ENCODE measurements at places on chromosomes 12 and 14.
A peak's percentile ranks its signal among the peaks of the same experiment; 100 is the strongest.

GRCh38 chr12:62301080-62301798 lies 41.0 kb downstream of the USP15 start:
- no peak for DNase-seq

GRCh38 chr14:98593361-98593761 lies 678.6 kb downstream of the BCL11B start:
- no peak for DNase-seq

GRCh38 chr12:131592972-131593371 lies 117.9 kb upstream of the SFSWAP start:
- peak; percentile 65 for DNase-seq

- no peak for DNase-seq
These were observed 118.3 kb downstream of the GALC start for GRCh38 chr14:87874676-87875075.

DNA sequence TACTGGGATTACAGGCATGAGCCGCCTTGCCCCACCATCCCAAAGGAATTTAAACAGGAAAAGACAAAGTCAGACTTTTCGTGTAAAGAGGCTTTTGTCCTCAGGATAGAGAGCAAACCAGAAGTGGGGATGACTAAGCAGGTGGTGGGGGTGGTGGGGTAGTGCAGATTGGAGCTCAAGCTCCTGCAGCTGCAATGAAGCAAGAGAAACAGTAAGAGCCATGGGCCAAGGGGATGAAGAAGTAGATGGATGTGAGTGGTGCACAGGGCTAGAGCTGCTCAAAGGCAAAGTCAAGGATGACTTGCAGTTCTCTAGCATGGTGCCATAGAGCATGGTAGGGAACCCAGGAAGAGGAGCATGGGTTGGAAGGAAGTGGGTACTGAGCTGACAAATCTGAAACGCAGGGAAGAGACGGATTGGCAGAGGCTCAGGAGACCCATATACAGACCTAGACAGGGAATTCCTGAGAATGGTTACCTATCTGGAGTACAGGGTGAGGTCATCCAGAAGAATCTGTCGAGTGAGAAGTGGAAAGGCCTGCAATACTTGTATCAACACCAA lies 11.4 kb upstream of the RNF34 start:
- no peak for DNase-seq

GRCh38 chr12:23556661-23557060 lies 392.8 kb downstream of the SOX5 start:
- no peak for DNase-seq

- no peak for DNase-seq
These were observed 103.2 kb upstream of the VRK1 start for GRCh38 chr14:96693987-96694386.

DNA sequence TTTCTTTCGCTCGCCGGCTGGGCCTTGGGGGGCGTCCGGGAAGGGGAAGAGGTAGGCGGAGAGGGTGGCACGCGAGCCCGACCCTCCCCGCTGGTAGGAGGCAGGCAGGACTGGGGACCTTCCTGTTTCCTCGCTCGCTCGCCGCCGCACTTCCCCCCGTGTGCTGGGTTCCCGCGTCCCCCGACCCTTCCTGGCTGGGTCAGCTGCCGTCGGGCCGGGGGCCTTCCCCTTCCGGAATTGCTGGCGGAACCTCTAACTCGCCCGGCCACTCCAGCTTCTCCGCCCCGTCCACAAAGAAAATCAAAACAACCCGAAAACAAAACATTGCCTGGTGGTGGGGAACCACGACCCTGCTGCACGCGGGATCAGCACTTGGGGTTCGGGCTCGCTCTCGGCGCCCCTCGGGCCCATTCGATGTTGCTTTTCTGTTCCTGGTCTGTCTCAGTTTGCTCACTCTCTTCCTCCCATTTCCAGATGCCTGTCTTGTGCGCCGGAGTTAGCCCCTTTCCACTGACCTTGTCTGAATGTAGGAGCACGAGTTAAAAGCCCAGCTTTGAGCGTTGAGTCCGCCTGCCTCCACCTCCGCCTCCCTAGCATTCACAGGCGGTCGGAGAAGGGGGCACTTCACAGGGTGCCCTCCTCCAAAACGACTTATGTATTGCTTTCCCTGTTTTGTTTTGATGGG lies 581 bp downstream of the PAPOLA start:
- no peak for DNase-seq

GRCh38 chr12:95851606-95852005 lies 7.1 kb upstream of the SNRPF start:
- DNase-seq = no peak

DNA sequence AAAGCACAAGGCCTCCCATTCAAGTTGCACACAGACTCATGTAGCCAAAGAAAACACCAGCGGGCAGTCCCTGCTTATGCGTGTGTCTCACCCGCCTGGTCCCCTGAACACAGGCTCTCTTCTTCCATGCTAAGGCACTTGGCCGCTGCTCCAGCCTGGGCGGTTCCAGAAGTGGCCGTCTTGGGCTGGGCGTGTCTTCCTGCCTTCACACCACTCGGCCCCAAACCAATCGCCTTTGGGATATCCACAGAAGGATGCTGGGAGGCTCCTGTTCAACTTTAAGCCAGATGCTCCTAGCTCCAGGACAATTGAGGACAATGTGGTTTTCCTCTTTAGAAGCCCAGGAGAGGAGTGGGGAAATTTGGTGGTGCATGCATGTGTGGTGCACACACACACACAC lies 2.2 kb downstream of the SCARB1 start:
- no peak for DNase-seq

- DNase-seq = no peak
These were observed 12.9 kb downstream of the ABCD4 start for GRCh38 chr14:74289801-74290200.

DNA sequence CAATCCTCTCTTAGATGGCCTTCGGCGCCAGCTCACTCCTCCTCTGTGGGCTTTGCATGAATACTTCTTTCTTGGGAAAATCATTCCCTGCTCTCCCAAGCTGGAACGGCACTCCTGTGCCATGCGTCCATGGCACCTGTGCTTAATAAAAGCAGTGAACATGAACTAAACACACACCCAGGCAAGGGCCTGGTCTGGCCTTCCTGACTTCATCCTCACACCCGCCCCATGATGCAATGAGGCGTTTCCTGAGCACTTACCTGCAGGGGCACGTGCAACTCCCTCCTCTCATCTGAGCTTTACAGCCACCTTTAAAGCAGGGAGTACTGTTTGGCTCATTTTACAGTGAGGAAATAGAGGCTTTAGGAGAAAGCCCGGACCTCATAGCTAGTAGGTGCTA lies 219.8 kb downstream of the SLC41A2 start:
- DNase-seq = no peak

DNA sequence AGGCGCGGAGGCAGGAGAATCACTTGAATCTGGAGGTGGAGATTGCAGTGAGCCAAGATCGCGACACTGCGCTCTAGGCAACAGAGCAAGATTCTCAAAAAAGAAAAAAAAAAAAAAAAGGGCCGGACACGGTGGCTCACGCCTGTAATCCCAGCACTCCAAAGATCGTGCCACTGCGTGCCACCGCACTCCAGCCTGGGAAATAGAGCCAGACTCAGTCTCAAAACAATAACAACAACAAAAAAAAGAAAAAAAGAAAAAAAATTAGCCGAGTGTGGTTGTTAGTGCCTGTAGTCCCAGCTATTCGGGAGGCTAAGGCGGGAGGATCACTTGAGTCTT lies 470 bp upstream of the RPL6 start:
- no peak for DNase-seq

DNA sequence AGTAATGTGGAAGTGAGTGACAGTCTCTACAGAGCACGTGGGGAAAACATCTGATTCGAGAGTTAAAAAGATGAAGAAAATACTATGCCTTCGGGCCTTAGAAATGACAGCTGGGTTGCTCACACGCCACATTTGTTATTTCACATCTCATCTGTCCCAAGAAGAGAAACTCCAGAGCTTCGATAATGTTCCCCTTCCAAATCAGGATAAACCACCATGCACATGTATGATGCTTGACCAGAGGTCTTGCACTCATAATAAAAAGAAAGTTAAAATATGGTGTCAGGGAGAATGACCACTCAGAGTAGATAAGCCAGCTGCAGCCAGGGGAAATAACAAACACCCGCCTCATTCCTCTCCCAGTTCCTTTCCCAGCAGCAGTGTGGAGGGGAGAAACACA lies 34.6 kb downstream of the NIN start:
- DNase-seq = no peak

DNA sequence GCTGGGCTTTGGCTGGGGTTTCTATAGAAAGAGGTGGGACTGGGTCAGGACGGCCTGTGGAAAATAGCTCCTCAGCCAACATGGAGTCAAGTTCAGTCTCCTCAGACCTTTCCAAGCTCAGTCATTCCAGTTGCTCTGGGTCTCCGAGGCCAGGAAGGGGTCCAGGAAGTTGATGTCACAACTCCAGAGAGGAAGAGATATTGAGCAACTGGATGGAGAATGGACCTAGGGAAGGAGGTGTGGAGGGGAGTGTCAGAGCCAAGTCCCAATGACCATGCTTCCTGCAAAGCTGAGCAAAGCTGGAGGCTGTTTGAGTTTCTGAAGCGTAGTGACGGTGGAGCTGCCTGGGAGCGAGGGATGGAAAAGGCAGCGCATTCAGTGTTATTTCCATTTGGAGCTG lies 86.1 kb downstream of the SLC24A4 start:
- no peak for DNase-seq

DNA sequence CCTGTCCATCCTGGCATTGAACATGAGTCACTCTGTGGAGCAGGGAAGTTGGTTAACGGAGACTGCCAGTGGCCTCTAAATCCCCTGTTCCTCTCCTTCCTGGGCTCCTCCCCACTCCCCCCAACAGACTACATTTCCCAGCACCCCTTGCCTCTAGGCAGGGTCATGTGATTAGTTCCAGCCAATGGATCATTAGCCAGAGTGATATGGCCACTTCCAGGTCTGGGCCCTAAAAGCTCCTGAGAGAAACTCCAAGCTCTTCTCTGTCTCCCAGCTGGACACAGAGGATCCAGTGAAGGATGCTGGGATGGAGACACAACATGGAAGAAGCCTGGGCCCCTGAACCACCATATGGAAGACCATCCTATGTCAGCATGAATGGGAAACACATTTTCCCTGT lies 54.4 kb upstream of the RFLNA start:
- peak; percentile 15 for DNase-seq

DNA sequence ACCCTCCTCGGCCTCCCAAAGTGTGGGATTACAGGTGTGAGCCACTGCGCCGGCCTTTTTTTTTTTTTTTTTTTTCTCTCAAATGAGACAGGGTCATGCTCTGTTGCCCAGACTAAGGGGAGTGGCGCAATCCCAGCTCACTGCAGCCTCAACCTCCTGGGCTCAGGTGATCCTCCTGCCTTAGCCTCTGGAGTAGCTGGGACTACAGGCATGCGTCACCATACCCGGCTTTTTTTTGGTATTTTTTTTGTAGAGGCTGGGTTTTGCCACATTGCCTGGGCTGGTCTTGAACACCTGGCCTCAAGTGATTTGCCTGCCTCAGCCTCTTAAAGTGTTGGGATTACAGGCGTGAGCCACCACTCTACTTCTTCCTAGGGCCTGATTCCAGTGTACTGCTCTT lies 18.7 kb downstream of the FUT8 start:
- no peak for DNase-seq

DNA sequence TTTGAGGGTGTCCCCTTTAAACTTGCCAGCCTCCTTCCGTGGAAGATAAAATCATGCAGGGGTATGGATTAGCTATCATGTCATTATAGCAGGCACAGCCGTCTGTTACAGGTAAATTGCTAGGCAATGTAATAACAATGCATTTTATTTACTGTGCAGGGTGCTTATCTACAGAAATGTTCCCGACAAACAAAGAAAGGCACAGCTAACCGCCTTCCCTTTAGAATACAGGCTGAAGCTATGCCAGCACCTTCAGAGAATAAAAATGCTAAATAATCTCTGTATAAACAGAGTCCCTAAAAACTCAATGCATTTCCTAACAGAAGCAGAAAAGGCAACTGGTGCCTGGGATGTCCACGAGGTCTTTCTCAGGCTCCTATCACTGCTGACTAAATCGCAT lies 239.2 kb downstream of the SPTSSA start:
- DNase-seq = no peak

DNA sequence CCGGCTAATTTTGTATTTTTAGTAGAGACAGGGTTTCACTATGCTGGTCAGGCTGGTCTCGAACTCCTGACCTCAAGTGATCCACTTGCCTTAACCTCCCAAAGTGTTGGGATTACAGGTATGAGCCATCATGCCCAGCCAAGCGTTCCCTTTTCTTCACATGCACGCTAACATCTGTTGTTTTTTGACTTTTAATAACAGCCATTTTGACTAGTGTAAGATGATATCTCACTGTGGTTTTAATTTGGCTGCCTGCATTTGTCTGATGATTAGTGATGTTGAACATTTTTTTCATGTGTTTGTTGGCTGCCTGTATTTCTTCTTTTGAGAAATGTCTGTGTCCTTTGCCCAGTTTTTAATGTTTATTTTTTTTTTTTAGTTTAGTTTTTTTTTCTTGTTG lies 10.2 kb upstream of the YARS2 start:
- DNase-seq = no peak

DNA sequence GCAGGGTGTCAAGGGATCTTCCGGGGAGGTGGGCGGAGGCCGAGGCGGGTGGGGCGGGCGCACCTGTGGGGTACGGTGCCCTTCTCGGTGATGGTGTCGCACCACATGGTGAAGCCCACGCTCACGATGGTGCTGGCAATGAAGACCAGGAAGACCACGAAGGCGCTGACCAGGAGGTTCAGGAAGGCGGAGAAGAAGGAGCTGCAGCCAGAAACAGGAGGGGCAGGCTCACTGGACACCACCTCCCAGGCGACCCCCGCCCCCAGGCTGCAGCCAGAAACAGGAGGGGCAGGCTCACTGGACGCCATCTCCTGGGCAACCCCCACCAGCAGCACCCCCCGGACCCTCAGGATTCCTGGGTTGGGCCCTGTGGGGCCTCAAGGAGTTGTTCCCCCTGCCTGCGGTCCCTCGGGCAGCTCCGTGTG lies 7.6 kb downstream of the TMEM179 start:
- no peak for DNase-seq

DNA sequence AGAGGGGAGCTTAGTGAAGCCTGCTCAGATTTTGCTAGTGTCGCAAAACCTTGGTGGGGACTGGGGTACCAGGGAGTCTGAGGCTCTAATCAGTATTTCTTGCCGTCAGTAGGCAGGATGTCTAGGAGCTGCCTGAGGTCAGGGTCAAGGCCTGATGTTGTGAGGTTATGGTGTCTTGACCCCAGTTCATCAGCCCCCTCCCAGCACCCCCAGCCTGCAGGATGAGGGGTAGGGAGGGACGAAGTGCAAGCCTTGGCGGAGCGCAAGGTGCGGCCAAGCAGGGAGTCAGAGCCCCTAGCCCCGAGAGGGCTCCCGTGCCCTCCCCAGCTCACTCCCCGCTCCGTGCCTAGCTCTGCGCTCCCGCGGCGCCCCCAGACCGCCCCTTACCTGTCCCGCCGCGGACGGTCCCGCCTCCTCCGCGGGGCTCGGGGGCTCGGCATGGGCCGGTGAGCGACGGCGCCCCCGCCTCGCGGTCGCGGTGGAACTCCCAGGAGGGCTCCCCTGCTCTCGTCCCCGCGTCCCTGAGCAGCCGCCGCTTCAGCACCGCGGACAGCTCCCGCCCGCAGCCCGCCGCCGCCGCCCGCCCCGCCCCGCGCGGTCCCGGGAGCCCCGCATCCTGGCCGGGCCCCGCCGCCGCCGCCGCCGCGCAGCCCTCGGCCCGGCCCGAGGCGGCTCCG lies 347 bp downstream of the SYNDIG1L start:
- DNase-seq = peak; percentile 40

- no peak for DNase-seq
These were observed 1.6 kb upstream of the RPS26 start for GRCh38 chr12:56040151-56040550.

GRCh38 chr14:74545386-74545785 lies 51.8 kb downstream of the ISCA2 start:
- DNase-seq = no peak

Measured in GM18507 (cell line).